Stimulated activated naive B cell treated with anti-CD40 and anti-IgM and Interleukin-4, amounts not matched to agents 10 μg/mL and 1 μg/mL and 100 μg/mL, for 72 hours (primary cell): ENCODE measurements at places on chromosomes 2 and 18.

DNA sequence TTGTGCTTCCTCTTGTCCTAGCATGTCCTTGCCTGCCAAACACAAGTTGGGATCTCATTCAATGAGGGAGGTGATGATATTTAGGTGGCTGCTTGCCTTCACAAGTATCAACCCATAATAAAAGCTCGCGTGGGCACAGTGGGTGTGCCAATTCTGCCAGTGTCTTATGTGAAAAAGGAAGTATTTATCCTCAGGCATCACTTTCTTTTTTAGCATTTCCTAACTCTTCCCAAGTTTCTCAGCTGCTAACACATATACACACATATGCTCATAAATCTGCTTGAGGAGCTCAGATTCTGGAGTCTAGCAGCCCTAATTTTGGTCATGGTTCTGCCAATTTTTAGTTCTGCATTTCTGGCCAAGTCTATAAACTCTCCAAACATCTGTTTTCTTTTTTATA is 319.5 kb upstream of the HNMT start:
- DNase-seq = no peak

DNA sequence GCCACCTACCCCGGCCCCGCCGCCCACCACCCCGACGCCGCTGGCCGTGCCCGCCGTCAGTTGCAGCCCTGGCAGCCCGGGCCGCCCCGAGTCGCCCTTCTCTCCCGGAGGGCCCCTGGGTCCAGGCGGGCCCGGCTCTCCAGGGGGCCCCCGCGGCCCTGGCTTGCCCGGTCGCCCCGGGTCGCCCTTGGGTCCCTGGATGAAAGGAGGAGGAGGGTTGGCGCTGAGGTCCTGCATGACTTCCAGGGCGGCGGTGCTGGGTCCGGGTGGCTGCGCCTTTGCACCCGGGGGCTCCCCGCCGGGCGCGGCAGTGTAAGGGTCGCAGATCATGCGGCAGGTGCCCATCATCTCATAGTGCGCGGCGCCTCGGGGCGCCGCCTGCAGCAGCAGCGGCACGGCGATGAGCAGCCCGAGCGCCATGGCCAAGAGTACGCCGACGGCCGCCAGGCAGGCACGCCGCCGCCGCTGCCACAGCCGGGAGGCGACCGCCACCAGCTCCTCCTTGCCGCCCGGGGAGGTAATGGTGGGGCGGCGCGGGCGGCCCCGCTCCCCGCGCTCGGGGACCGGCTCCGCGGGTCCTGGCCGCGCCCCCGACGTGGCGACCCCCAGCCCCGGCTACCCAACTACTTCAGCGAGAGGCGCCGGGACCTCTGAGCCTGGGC is 570 bp downstream of the C1QL2 start:
- no peak for DNase-seq

- no peak for DNase-seq
Measured at GRCh38 chr18:56273541-56274219, 364.7 kb downstream of the TXNL1 start.

GRCh38 chr2:164054651-164055050 is 318.8 kb upstream of the FIGN start:
- DNase-seq = no peak
